Astrocyte of the hippocampus (primary cell): ENCODE measurements at places on chromosomes 7 and 10.
A peak's percentile ranks its signal among the peaks of the same experiment; 100 is the strongest.

GRCh38 chr10:117237401-117237991 is 3.4 kb upstream of the SLC18A2 start:
- DNase-seq = no peak

GRCh38 chr10:29553544-29554250 is 81.1 kb downstream of the SVIL start:
- no peak for DNase-seq

GRCh38 chr10:34889004-34889869 is 74.1 kb upstream of the PARD3 start:
- DNase-seq = peak; percentile 77

- DNase-seq = no peak
Observed at GRCh38 chr7:67764289-67764688, 767.7 kb downstream of the TYW1 start.

- no peak for DNase-seq
Observed at GRCh38 chr10:91549262-91549661, 83.6 kb downstream of the PPP1R3C start.

GRCh38 chr10:62709200-62709599 is 95.3 kb upstream of the ADO start:
- no peak for DNase-seq

- DNase-seq = peak; percentile 77
Observed at GRCh38 chr7:36670585-36671431, 53.5 kb downstream of the AOAH start.

DNA sequence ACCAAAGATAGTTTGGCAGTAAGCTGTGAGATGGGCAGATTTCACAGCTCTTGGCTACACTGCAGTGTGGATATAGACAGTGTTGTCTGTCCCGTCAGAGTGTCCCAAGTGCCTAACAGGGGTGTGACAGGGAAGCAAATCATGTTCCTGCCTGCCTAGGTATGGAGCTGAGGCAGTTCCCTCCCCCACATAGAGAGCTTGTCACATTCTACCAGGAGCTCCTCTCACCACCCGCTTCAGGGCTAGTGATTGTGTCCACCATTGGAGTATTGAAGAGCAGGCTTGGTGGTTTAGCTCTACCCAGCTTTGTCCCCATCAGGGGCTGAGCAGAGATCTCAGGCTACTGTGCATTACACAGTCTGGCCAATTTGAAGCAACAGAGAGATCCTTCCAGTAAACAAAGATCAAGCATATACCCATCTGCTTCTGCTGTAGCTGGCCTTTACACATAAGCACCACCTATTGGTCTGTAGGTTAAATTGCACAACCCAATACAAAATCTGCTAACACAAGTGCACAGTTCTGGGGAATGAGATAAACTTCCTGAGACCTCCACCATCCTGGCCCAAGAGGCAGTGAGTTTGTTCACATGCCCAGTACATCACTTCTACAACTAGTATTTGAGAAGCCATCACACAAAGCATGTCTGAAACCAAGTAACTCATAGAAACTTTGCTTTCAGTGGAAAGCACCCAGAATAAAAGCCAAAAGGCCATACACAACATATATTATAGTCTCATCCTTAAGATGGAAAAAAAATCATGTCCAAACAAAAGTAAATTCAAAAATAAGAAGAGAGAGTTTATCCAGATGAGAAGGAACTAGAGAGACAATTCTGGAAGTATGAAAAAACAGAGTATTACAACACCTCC is 67.3 kb downstream of the GLCCI1 start:
- DNase-seq = peak; percentile 12

DNA sequence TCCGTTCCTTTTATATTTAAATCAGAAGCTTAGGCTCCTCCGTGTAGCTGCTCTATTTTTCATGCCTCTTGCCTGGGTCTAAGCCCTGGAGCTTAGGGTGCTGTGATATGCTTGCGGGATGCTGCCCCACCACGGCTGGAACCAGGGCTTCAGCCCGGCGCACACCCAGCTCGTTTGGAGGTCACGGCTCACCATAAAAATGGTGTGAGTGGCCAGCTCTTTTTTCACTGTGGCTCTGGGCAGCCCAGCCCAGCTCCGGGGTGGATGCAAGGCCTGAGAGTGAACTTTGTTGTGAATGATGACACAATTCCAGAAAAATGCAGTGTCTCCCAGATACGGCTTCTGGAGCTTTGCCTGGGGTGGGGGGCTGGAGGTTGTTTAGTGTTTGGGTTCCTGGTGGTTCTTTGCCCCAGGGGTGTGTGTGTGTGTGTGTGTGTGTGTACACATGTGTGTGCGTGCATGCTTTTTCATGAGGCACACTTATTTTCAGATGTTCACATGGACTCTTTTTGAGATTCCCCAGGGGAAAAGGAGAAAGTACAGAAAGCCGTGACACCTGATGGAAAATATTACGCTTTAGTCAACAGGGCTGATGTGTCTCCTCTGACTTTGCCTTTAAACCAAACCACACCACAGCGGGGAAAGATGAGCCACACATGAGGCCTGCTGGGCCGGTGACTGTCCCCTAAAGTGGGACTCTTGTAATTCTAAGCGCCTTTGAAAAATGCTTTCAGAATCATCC is 46.2 kb downstream of the GRK5 start:
- peak; percentile 96 for DNase-seq

- DNase-seq = peak; percentile 81
Observed at GRCh38 chr7:64876792-64877713, 26.0 kb upstream of the ZNF273 start.

- peak; percentile 46 for DNase-seq
Observed at GRCh38 chr10:46544989-46545791, 11.3 kb downstream of the GPRIN2 start.

DNA sequence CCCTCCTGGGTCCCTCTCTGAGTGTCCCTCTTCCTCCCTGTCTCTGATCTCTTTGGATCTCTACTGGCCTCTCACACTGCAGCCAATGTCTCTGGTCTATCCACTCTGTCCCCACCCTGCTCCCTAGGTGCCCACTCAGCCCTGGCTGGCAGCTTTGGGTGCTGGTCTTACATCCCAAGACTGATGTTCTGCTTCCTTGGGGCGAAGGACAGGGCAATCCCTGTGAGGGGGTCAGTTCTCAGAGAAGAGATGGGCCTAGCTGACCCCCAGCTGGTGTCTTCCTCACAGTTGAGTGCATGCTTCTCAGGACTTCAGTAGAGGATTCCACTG is 51.7 kb upstream of the CAMK2B start:
- no peak for DNase-seq

- peak; percentile 70 for DNase-seq
Observed at GRCh38 chr10:112952282-112953173, 2.5 kb downstream of the TCF7L2 start.

DNA sequence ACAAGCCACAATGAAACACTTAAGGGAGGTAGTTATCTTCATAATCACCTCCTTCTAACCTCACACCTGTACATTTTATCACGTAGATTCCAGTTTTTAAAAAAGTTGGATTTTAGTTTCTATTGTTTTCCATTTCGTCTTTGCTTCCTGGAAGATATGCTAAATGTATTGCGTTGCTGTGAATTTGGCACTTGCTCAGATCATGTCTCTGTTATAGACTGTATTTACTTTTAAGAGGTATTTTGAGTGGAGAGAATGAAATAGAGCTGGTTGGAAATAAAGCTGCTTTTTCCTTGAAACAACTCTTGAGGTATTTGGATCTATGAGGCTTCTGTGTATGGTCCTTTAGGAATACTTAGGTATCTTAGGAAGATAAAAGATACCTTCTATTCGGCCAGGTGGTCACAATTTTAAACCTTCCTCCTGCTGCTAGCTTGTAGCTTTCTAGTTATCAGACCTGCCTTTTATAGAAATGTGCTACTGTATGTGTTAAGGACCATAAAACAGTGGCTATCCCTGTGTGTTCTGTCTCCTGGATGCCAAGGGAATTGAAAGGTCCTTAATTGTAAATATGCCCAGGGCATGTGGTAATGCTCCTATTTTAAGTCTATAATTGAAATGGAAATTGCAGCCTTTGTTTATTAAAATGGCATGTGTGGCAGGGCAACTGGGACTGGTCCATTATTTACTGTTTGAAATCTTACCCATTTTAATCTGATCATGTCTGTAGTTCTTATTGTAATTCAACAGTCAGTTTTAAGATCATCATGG is 147.7 kb downstream of the SND1 start:
- DNase-seq = no peak

- DNase-seq = no peak
Observed at GRCh38 chr10:122468307-122468925, 7.1 kb downstream of the HTRA1 start.

DNA sequence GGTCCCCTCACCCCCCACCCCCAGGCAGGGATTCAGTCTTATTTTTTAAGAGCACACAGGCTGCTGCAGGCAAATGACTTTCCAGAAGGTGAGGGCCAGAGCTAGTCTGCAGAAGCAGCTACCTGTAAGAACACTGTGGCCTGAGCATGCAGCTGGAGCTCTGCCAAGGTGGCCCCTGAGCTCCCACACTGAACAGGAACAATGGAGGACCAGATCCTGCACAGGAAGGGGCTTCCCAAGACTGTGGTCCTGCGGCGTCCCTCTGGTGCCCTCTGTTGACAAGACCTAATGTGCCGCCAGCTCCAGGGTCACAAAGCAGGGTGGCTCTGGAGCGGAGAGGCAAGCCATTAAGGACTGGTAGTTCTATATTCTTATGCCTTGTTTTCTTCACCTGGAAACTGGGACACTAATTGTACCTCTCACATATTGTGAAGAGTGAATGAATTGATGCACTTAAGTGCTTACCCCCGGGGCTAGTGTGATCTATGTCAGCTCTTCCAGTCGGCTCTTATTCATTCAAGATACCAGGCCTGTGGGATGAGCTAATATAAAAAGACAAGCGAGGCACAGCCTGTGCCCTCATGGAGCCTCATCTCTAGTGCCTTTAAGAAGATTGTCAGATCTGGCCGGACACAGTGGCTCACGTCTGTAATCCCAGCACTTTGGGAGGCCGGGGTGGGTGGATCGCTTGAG is 8.0 kb upstream of the BEND7 start:
- DNase-seq = peak; percentile 72

DNA sequence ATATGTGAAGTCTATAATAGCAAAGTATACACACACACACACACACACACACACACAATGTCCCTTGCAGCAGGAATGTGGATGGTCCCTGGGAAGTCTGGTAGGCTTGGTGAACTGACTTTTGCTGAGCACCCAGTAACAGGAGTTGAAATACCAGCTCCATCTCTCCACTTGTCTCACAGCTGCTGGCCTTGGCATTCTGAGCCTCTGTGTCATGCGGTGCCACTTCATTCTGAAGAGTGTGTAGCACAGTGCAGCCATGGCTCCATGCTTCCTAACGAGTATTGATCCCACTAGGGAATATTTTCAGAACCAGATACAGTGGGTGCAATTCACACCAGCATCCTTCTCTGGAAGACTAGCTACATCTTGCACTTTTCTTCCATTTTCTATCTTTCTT is 192.4 kb downstream of the ADARB2 start:
- DNase-seq = no peak

GRCh38 chr7:142899661-142900060 is 14.1 kb upstream of the TRPV6 start:
- no peak for DNase-seq

DNA sequence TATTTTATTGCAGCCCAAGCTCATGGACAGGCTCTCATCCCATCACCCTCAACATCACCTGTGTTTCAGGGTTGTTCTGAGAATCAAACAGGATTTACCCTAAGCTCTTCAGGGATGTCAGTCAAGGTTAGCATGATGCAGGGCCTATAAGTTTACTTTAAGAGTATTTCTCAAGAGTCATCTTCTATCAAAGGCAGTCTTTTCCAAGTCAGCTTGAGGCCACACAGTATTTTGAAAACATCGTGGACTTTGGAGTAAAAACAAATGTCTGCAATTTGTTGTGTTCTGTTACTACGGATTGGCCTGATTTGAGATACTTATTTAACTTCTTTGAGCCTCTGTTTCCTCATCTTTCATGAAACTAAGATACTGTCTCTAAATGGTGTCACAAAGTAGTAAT is 42.0 kb upstream of the NRP1 start:
- no peak for DNase-seq

- DNase-seq = no peak
Observed at GRCh38 chr10:129899276-129900130, 64.6 kb downstream of the EBF3 start.

DNA sequence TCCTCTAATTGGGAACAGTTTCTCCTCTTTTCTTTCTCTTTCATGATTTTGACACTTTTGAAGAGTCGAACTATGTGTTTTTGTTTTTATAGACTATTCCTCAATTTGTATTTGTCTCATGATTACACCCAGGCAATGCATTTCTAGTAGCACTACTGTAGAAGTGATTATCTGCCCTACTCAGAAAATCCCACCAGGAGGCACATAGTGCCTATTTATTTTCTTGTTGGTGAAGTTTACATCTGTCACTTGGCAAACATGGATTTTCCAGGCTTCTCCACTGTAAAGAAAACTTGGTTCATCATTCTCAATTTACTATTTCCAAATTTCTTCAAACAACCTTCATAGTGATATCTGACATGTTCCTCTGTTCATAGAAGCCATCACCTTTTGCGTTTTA is 893.9 kb downstream of the CCSER2 start:
- no peak for DNase-seq

DNA sequence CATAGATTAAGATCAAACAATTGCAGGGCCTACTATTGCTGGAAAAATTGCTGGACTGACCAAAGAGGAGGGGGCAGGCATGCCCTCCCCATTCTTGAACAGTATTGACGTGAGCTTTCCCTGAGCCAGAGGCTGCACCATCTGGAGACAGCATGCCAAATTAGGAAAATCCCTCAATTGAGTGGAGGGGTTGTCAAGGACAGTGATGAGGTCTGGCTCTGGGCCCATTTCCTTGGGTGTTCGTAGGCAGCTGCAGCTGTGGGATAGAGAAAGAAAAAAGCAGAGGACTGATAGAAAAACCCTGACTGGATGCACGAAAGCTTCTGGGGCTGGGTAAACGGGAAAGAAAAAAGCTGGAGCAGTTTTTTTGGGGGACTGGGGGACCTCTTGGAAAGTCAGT is 22.8 kb upstream of the ORC5 start:
- DNase-seq = peak; percentile 17

- DNase-seq = no peak
Observed at GRCh38 chr7:64999165-65000004, 7.1 kb downstream of the ERV3-1 start.

DNA sequence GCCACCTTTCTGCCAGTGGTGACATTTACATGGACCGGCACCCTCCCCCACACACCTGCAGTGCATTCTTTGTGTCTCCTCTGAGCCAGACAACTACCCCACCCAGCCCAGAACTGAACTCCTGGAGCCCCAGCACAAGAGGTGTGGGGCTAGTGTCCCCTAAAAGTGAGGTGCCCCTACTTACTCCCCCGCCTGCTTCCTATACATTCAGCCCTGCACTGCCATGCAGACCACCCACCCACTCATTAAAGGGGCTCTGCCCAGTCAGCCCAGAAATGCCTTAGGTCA is 1.9 kb downstream of the SAP25 start:
- no peak for DNase-seq

DNA sequence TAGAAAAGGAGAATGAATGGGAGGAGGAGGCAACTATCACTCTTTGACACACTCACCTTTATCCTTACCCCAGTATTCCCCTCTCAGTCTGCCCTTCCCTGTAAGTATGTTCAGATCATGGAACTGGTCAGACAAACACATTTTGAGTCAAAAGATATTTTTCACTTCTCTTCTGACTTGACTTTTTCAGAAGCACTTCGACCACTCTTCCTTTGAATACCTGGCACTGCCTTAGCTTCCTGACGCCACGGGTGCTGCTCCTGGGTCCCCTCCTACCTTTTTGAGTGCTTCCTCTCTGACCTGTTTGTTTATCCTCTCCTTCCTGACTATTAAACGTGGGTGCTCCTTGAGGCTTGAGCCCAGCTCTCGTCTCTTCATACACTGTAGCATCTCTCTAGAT is 19.8 kb upstream of the C10orf67 start:
- no peak for DNase-seq
